Activated naive CD4-positive, alpha-beta T cell treated with anti-CD3 and anti-CD28 coated beads, Interleukin-2, amount 50 U/mL, for 72 hours (primary cell): ENCODE measurements at places on chromosomes 2 and 18. TPM values are rescaled to one million over a fixed set of nuclear protein-coding genes. Genes with fewer than 3 reads are reported as not detected.

The IGFBP2 gene
- 0.14 TPM for total RNA-seq

The CTLA4 gene
- 55.0 TPM for total RNA-seq

The TMEM169 gene
- 1.8 TPM for total RNA-seq

The REV1 gene
- 45.8 TPM for total RNA-seq

The ABCG8 gene
- total RNA-seq: not detected

The SFTPB gene
- not detected for total RNA-seq

DNA sequence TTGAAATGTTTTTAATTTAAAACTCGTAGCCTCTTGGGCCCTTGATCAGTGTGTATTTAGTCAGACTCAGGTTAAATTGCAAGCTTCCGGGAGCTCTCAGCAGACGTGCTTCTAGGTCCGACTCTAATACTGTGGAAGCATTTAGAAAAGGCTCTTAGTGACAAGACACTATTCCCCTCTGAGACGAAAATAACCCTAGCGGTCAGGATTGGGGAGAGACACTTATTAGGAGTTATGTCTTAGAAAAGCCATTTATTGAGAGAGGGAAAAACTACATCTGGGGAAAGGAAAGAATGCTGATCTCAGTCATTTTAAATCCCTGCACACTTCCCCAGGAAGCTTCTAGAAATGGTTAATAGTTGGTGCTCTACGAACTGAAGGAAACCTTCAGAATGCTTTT lies 110.5 kb upstream of the NCK2 start:
- no peak for DNase-seq

- DNase-seq: no peak
These were observed 1.3 kb upstream of the LYPD1 start for GRCh38 chr2:132671151-132671835.

DNA sequence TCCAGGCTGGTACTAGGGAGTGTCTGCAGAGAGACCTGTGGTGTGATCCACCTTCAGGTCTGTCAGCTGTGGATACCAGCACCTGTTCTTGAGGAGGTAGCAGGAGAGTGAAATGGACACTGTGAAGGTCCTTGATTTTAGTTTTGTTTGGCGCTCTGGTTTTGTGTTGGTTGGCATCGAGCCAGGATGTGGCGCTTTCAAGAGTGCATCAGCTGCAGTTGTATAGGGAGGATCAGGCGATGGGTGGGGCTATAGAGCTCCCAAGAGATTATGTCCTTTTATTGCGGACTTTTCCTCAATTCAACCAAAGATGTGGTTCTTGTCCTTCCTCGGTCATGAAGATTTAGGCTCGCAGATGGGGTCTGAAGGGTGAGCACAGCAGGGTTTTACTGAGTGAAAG lies 37.5 kb downstream of the SLC39A10 start:
- DNase-seq: no peak

DNA sequence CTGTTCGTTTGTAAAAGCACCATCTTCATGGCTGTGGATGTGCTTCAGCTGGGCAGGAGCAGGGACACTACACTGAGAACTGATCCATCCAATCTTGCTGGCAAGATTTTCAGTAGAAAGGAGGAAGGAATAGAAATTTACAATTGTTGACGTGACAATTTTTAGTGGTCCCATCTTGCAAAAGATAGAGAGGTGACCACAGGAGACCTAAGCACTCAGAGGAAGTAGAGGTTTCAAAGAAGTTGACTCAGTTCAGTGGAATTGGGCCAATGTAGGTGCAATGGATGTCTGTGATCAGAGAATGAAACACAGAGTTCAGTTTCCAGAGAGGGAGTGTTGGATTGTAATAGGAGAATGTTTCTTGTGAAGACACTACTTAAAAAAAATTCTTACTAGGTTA lies 1.4 kb downstream of the UGT1A5 start:
- no peak for DNase-seq

DNA sequence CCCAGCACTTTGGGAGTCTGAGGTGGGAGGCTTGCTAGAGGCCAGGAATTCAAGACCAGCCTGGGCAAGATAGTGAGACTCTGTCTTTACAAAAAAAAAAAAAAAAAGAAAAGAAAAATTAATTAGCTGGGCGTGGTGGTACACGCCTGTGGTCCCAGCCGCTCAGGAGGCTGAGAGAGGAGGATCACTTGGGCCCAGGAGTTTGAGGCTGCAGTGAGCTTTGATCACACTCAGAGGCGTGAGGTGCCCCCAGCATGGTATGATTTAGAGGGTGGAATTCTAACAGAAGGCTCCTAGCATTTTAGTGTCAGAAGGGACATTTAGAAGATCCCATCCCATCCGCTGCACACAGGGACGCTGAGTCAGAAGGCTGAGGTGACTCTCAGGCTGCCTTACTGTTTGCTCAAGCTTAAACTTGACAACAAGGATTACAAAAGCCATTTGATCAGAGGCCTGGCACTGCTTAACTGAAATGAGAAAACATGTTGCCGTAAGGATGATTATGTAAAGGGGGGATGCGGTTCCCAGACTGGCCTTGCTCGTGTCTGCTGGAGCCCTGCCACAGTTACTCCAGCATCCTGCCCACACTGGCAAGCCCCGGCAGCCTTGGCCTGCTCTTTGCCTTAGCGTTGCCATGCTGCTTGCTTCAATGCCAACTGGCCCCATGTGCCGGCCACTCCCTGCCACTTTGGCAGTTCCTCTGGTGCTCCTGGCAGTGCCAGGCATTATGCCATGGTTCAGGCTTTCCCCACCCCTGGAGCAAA lies 45.6 kb upstream of the SLC1A4 start:
- no peak for DNase-seq

DNA sequence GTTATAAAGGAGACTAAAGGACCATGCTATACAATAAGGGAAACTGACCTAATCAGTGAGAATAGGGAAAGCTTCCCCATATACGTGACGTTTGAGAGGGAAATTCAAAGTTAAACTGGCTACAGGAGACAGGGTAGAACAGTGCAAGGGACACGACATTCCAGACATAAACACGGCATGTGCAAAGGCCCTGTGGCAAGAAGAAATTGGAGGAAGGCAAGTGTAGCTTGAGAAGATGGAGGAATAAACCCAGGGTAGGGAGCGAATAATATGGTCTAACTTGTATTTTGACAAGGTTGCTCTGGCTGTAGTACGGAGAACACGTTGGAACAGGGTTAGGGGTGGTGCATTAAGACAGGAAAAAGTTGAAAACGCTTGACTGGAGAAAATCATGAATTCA lies 49.8 kb upstream of the RIOK3 start:
- no peak for DNase-seq

GRCh38 chr2:201642579-201643215 lies 606 bp downstream of the TMEM237 start:
- peak; percentile 90 for DNase-seq

- no peak for DNase-seq
These were observed 21.1 kb upstream of the SLC9A4 start for GRCh38 chr2:102451968-102452367.
